Right lobe of liver (tissue), 6 donors: ENCODE measurements at places on chromosomes 1 and 21.

GRCh38 chr1:95006681-95007080 is 66.1 kb downstream of the ALG14 start:
- H3K4me1 ChIP-seq, result no peaks in the 10 kb centered on the region
- no peaks in the 10 kb centered on the region for H3K36me3 ChIP-seq
- H3K27me3 ChIP-seq, result no peaks in the 10 kb centered on the region

- DNase-seq, result no peak
- H3K27me3 ChIP-seq, result no peaks in the 10 kb centered on the region
- H3K27ac ChIP-seq, result no peak overlapping the region
Observed at GRCh38 chr1:34681480-34682451, 73.1 kb upstream of the GJB5 start.

- no peaks in the 10 kb centered on the region for H3K27me3 ChIP-seq
- DNase-seq, result no peak
- no peaks in the 10 kb centered on the region for H3K4me1 ChIP-seq
- H3K27ac ChIP-seq, result no peak overlapping the region
- no peaks in the 10 kb centered on the region for H3K36me3 ChIP-seq
Observed at GRCh38 chr1:169741666-169742394, 8.0 kb upstream of the SELE start.

- H3K36me3 ChIP-seq, result no peaks in the 10 kb centered on the region
- no peaks in the 10 kb centered on the region for H3K27me3 ChIP-seq
- no peak overlapping the region for H3K4me3 ChIP-seq
- H3K27ac ChIP-seq, result no peak overlapping the region
- DNase-seq, result no peak
Observed at GRCh38 chr1:183723571-183723970, 70.5 kb upstream of the APOBEC4 start.

DNA sequence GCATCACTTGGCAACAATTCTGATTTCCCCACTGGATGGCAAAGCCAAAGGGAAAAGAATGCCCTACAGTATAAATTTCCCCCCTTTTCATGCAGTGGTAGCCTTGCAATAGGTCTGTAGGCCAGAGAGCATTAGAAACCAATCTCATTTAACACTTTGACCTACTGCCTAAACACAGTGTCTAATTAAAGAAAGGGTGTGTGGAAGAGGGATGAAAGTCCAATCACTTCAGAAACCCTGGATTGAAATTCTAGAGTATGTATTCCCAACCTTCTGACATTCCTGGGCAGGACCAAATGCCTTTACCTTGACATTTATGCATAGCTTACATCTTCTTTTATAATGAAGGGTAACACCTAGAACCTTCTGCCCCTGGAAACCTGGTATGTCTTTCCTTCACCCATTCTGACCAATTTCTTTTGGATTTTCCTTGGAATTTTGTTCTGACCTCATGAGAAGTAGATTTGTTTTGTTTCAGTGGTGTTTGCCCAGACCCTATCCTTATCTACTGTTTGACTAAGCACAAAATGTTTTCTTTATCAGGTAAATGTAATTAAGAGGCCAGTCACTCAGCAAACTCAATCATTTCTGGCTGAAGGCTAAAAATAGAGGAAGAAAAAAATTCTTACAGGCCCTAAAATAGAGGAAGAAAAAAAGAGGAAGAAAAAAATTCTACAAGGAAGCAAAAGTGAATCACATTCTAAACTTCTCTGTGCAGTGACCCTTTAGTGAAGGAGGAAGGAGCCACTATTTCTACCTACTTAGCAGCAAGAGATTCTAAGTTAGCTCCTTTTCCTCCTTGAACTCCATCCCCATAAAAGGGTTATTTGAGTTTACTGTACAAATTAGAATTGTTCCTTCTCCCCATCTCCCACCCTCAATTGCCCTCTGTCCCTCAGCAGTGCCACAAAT is 129.5 kb upstream of the DSCAM start:
- no peak for DNase-seq
- no peaks in the 10 kb centered on the region for H3K4me1 ChIP-seq
- no peak overlapping the region for H3K4me3 ChIP-seq
- no peaks in the 10 kb centered on the region for H3K27me3 ChIP-seq

DNA sequence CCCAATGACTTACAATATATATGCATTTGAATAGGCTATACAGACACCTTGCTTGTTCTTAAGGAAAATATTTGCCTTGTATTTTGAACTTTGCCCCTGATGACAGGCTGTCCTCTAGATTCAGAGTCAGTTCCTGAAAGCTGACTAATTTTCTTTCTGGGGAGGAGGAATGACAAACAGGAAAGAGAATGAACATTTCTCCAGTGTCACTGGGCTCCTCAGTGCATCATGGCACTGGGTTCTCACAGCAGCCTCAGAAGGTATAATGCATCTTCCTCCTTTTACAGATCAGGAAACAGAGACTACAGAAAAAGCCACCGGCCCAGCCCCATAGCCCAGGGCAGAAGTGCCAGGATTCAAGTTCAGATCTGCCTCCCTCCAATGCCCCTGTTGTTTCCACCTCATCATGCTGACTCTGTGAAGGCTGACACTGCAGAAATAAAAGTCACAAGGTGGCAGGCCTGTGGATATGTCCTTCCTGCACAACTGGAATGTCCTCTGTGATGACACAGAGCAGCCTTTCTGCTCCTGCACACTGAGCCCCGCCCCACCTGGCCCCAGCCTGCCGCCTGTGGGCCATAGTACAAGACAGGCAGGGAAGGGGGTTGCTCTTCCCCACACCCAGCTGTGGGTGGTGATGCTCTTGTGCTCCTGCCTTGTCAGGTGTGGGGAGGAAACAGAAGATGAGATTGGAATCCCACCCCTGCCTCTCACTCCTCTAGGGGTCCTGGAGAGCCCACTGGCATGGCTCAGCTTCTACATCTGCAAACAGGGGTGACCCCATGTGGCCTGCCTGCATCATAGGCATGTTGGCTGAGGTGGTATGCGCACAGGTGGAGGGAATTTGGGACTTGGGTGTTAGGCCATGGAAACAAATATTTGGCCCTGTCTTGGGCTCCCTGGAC is 6.4 kb downstream of the TTC22 start:
- no peaks in the 10 kb centered on the region for H3K4me1 ChIP-seq
- DNase-seq, result no peak
- no peak overlapping the region for H3K4me3 ChIP-seq

DNA sequence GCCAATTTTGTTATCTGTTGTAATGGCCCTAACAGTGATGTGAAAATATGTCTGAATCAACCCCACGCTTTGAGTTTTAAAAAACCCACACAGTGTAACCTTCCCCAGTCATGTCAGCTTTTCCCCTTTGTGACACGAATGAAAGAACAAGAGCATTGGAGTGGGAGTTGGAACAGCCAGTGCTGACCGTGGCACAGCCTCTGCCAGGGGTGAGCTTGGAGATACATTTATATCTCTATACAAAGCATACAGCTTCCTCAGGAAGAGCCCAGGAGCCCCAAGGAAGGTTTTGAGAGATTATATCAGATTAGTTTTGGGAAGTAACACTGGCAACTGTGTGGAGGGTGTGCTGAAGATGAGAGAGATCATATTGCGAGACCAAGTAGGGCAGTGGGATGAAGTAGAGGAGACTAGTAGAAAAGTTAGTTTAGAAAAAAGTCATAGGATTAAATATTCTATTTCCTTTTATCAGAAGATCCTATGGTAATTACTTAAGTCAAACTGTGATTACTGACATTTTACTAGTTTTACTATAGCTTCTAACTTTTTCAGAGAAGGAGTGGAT is 15.9 kb downstream of the LRRC8B start:
- no peak for DNase-seq
- no peaks in the 10 kb centered on the region for H3K4me1 ChIP-seq
- no peak overlapping the region for H3K4me3 ChIP-seq
- H3K27ac ChIP-seq, result no peak overlapping the region

- H3K27me3 ChIP-seq, result no peaks in the 10 kb centered on the region
- peak overlapping the region; percentile 14 for H3K27ac ChIP-seq
- no peak for DNase-seq
- peaks cover 45% of the 10 kb centered on the region for H3K4me1 ChIP-seq
Observed at GRCh38 chr1:12448746-12449177, 169.2 kb downstream of the DHRS3 start.

- H3K27me3 ChIP-seq, result no peaks in the 10 kb centered on the region
- H3K27ac ChIP-seq, result peak overlapping the region; percentile 90
- peak overlapping the region; percentile 3 for H3K4me3 ChIP-seq
- no peak for DNase-seq
- H3K4me1 ChIP-seq, result no peaks in the 10 kb centered on the region
- H3K36me3 ChIP-seq, result peaks cover 26% of the 10 kb centered on the region
Observed at GRCh38 chr1:161216945-161217712, 2.0 kb downstream of the FCER1G start.

DNA sequence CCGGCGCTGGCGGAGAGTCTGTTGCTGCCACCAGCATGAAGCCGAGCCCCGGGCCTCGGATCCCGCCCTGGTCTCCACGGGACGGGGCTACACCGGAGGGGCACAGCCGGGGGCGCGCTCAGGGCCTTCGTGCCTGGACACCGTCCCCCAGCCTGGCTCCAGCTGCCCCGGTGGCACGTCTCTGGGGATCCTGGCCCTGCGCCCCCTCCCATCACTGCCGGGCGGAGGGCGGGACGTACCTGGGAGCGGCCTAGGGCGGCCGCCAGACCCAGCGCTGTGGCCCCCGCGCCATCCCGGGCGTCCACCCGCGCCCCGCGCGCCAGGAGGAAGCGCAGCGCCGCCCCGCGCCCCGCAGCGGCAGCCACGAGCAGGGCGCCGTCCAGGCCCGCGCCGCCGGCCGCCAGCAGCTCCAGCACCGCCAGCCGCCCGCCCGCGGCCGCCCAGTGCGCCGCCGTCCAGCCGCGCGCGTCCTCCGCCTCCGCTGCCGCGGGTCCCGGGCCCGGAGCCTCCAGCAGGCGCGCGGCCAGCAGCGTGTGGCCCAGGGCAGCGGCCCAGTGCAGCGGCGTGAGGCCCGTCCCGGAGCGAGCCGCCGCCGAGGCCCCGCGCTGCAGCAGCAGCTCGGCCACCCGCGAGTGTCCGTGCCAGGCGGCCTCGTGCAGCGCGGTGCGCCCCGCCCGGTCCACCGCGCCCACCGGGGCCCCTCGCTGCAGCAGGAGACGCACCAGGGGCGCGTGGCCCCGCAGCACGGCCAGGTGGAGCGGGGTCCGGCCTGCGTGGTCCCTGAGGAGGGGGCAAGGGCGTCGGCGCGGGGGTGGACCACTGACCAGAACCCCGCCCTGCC is 1.0 kb downstream of the ANKRD65 start:
- no peak for DNase-seq
- no peak overlapping the region for H3K4me3 ChIP-seq
- H3K36me3 ChIP-seq, result no peaks in the 10 kb centered on the region
- no peaks in the 10 kb centered on the region for H3K4me1 ChIP-seq

GRCh38 chr1:242243472-242243871 is 244.6 kb upstream of the MAP1LC3C start:
- no peak overlapping the region for H3K4me3 ChIP-seq
- no peak overlapping the region for H3K27ac ChIP-seq
- no peaks in the 10 kb centered on the region for H3K27me3 ChIP-seq

- DNase-seq, result no peak
- no peak overlapping the region for H3K4me3 ChIP-seq
- no peaks in the 10 kb centered on the region for H3K36me3 ChIP-seq
Observed at GRCh38 chr1:198088360-198089071, 68.3 kb upstream of the NEK7 start.

DNA sequence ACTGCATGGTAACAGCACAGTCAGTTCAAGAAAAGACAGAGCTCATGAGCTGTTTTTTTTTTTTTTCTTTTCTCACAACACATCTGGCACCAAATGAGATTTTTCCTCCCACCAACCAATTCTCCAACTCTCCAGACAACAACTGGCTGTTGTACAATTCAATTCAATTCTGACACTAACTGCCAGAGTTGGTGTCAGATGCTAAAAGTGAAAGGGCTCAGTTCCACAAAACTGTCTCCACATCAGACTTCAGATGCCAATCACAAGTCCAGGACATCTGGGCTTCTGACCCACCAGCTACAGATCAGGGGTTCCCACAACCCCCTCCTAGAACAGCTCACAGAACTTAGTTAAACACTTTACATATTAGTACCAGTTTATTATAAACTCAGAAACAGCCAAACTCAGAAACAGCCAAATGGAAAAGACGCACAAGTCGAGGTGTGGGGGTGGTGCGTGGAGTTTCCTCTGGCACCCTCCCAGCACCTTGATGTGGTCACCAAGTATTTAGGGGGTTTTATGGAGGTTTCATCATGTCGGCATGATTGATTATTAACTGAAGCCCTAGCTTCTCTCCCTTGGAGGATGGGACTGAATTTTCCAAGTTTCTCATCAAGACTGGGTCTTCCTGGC is 39.2 kb upstream of the LRRC8D start:
- no peaks in the 10 kb centered on the region for H3K36me3 ChIP-seq
- DNase-seq, result no peak
- no peaks in the 10 kb centered on the region for H3K4me1 ChIP-seq
- no peak overlapping the region for H3K4me3 ChIP-seq
- H3K27me3 ChIP-seq, result no peaks in the 10 kb centered on the region

GRCh38 chr1:44594353-44594752 is 79.9 kb downstream of the TMEM53 start:
- H3K36me3 ChIP-seq, result no peaks in the 10 kb centered on the region
- H3K4me1 ChIP-seq, result no peaks in the 10 kb centered on the region
- DNase-seq, result no peak
- no peak overlapping the region for H3K27ac ChIP-seq

DNA sequence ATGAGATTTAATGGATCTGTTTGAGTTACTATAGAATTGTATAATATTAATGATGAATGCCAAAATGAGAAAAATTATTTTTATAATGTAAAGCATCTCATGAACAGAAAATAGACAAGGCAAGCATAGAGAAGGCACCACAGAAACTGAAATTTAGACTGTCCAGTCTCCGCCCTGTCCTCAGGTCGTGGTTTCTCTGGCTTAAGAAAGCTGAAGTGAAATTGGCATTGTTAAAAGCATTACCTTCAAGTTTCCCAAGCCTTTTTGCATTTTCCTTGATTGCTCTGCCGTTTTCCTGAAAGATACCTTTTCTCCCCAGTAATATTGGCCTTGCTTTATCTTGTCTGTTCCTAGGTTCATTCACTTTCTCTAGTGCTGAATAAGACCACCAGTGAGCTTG is 58.0 kb downstream of the VPS13D start:
- no peaks in the 10 kb centered on the region for H3K27me3 ChIP-seq
- H3K36me3 ChIP-seq, result no peaks in the 10 kb centered on the region
- no peak for DNase-seq
- no peak overlapping the region for H3K4me3 ChIP-seq

- peak overlapping the region; percentile 32 for H3K27ac ChIP-seq
- no peaks in the 10 kb centered on the region for H3K4me1 ChIP-seq
- H3K27me3 ChIP-seq, result no peaks in the 10 kb centered on the region
- DNase-seq, result no peak
Observed at GRCh38 chr1:162633081-162633762, 958 bp downstream of the DDR2 start.

DNA sequence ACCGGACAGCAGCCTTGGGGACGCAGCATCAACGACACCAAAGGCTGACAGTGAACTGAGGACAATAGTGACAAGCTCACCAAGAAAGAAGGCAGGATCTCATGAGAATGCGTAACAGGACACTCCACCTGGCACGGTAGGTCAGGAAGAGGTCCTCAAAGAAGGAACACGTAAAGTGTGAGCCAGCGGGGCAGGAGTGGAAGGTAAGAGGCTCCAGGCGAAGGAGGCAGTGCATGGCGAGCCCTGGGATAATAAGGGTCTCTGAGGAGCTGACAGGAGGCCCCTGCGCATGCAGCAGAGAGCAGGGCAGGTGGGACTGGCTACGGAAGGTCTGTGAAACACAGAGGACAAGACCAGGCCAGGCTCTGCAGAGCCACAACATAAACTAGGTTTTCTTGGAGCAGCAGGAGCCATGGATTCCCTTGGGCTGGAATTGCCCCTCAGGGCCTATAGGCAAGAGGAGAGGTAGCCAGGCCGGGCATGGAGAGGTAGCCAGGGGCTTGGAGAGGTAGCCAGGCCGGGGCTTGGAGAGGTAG is 8.2 kb downstream of the LSS start:
- H3K36me3 ChIP-seq, result peaks cover 24% of the 10 kb centered on the region
- no peak overlapping the region for H3K4me3 ChIP-seq
- H3K27me3 ChIP-seq, result no peaks in the 10 kb centered on the region
- no peak overlapping the region for H3K27ac ChIP-seq
- DNase-seq, result no peak
